CD4-positive, alpha-beta memory T cell (primary cell): ENCODE measurements at places on chromosomes 16 and 17. TPM values are rescaled to one million over a fixed set of nuclear protein-coding genes. Genes with fewer than 3 reads are reported as not detected.

The AATK gene
- 2.1 TPM for total RNA-seq

The STAT5B gene
- total RNA-seq: 244 TPM

The ARHGAP44 gene
- total RNA-seq: not detected

The TRIM72 gene
- not detected for total RNA-seq

The C16orf86 gene
- total RNA-seq: 2.9 TPM

The SLC16A13 gene
- total RNA-seq: 13.1 TPM

The PHB1 gene
- 64.2 TPM for total RNA-seq

The CCDC200 gene
- 2.1 TPM for total RNA-seq

The TCAP gene
- 5.9 TPM for total RNA-seq

The LITAFD gene
- total RNA-seq: not detected

The TBC1D3L gene
- 35.7 TPM for total RNA-seq
